ENCODE measurements at places on chromosomes 3 and 15. TPM values are rescaled to one million over a fixed set of nuclear protein-coding genes. Genes with fewer than 3 reads are reported as not detected.

GXYLT2 gene
- total RNA-seq, result 8.0 TPM

SPINK8 gene
- total RNA-seq, result not detected

TBC1D23 gene
- total RNA-seq, result 21.9 TPM

TUSC7 gene
- total RNA-seq, result not detected

PRICKLE2 gene
- total RNA-seq, result 7.6 TPM

FHIT gene
- not detected for total RNA-seq

CIP2A gene
- total RNA-seq, result 68.1 TPM

TRAT1 gene
- not detected for total RNA-seq

SLC24A5 gene
- total RNA-seq, result not detected

PCOLCE2 gene
- total RNA-seq, result 22.7 TPM

FILIP1L gene
- total RNA-seq, result not detected

GPR15 gene
- total RNA-seq, result not detected

GABRB3 gene
- not detected for total RNA-seq

C3orf62 gene
- total RNA-seq, result 1.7 TPM

ACTRT3 gene
- not detected for total RNA-seq

CADPS gene
- total RNA-seq, result 0.18 TPM

ITIH1 gene
- total RNA-seq, result not detected

NEK10 gene
- total RNA-seq, result 1.0 TPM

OR5K2 gene
- total RNA-seq, result not detected

CASR gene
- not detected for total RNA-seq

NGLY1 gene
- 42.2 TPM for total RNA-seq

ZNF35 gene
- 19.8 TPM for total RNA-seq

NME9 gene
- not detected for total RNA-seq

GOLGA8N gene
- 0.80 TPM for total RNA-seq

ARPP21 gene
- not detected for total RNA-seq

ARL6IP5 gene
- total RNA-seq, result 43.5 TPM

ZBED2 gene
- total RNA-seq, result 0.20 TPM

GOLGA8O gene
- total RNA-seq, result not detected

MINAR1 gene
- 0.23 TPM for total RNA-seq

All from HT1080 (cell line).